NCI-H524 treated with DMSO at 0.1 percent for 48 hours (cell line): ENCODE measurements at places on chromosomes 4 and X.

DNA sequence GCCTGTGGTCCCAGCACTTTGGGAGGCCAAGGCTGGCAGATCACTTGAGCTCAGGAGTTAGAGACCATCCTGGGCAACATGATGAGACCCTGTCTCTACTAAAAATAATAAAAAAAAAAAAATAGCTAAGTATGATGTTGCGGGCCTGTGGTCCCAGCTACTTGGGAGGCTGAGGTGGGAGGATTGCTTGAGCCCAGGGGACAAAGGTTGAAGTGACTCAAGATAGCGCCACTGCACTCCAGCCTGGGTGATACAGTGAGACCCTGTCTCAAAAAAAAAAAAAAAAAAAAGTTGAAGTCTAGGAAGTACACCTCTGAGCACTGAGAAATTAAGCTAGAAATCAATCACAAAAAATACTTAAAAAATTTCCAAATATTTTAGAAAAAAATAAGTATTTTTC, 86.5 kb downstream of the FRAS1 start:
- DNase-seq: no peak

DNA sequence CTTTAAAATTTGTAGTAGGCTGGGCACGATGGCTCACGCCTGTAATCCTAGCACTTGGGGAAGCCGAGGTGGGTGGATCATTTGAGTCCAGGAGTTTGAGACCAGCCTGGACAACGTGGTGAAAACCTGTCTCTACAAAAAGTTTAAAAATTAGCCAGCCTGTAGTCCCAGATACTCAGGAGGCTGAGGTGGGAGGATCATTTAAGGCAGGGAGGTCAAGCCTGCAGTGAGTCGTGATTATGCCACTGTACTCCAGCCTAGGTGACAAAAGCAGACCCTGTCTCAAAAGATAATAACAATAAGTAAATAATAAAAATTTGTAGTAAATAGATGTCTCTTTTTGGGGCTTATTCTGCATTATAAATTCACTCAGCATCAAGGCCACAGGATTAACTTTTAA, 118.5 kb downstream of the IRF2 start:
- no peak for DNase-seq

GRCh38 chr4:48255072-48255958, 14.3 kb downstream of the TEC start:
- no peak for DNase-seq

DNA sequence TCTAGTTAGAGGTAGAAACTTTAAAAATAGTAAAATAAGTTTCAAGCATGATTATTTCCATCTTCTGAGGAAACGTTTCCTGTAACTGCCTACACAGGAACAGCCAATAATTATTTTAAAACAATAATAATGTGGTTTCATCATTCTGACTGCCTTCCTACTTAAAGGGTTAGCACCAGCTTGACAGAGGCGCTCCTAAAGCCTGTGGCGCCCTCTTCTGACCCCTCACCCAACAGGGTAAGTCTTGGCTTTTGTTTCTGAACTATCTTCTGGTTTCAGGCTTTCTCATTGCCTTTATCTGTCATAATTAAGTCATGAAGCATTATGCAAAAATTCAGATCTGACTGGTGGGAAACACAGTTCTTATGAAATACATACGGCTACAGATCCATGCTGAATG, 96.7 kb downstream of the ITM2A start:
- no peak for DNase-seq

GRCh38 chrX:34371754-34372153, 239.6 kb upstream of the FAM47A start:
- DNase-seq: no peak

- no peak for DNase-seq
Observed at GRCh38 chrX:150873616-150874015, 24.9 kb downstream of the CD99L2 start.

- DNase-seq: no peak
Observed at GRCh38 chrX:24395775-24396174, 35.3 kb downstream of the SUPT20HL1 start.

GRCh38 chr4:74042681-74043080, 4.2 kb upstream of the CXCL3 start:
- no peak for DNase-seq

- DNase-seq: no peak
Observed at GRCh38 chrX:130552444-130553073, 150.8 kb downstream of the RBMX2 start.

DNA sequence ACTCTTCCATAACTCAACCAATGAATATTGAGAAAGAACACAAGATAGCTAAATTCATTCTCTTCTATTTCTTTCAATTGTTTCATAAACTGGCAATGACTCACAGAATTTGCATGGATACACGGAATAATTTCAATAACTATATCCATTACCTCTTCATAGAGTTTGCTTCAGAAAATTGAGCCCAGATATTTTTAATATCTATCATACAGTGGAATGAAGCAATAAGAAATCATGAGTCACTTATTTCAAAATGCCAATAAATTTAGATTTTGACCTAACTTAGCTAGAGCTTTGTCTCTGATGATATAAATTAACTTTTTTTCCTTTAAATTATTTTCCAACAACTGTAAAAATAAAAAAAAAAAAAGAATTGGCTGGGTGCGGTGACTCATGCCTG, 22.2 kb upstream of the MANBA start:
- DNase-seq: no peak

GRCh38 chr4:145298885-145299284, 118.5 kb upstream of the OTUD4 start:
- no peak for DNase-seq

- DNase-seq: no peak
Observed at GRCh38 chr4:174592985-174593335, 70.7 kb upstream of the HPGD start.

DNA sequence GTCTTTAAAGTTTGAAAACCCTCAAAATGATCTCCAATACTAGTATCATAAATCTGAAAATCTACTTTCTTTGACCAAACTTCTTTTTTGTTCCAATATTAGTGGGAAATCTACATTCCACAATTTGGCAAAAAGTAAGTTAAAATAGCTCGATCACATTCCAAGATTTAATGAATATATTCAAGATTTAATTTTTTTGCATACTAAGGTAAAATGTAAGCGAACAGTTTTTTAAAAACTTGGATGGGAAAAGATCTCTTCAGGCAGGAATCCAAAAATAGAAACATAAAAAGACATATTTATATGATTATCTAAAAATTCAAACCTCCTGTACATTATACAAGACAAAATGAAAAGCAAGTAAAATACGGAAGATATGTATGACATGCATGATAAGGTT, 31.2 kb downstream of the CNOT6L start:
- DNase-seq: no peak

DNA sequence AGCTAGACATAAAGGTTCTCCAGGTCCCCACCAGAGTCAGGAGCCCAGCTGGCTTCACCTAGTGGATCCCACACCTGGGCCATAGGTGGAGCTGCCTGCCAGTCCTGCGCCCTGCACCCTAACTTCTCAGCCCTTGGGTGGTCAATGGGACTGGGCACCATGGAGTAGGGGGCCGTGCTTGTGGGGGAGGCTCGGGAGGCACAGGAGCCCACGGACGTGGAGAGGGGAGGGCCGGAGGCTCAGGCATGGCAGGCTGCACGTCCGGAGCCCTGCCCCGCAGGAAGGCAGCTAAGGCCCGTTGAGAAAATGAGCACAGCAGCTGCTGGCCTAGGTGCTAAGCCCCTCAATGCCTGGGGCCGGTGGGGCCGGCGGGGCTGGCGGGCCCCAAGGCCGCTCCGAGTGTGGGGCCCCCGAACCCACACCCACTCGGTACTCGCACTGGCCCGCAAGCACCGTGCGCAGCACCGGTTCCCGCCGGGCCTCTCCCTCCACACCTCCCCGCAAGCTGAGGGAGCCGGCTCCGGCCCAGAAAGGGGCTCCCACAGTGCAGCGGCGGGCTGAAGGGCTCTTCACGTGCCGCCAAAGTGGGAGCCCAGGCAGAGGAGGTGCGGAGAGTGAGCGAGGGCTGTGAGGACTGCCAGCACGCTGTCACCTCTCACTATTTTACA, 291.1 kb downstream of the KLHL4 start:
- no peak for DNase-seq

DNA sequence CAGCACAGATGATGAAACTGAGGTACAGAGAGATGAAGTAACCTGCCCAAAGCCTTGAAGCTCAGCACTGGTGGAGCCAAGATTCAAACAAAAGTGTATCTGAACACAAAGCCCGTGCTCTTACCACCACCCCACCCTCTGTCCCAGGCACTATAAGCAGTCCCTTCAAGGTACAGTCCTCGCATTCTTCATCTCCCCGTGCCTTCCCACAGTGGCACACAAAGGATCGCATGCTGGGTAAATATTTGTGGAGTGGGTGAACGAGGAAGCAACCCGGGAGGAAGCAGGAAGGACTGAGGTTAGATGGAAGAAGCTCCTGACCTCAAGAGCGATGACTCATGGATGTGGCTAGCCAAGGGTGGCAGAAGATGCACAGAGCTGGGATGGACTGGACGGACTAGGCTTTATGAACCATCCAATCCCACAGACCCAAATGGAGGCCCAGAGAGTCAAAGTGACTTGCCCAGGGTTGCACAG, 18.4 kb downstream of the IQSEC2 start:
- DNase-seq: no peak

GRCh38 chrX:125954236-125954635, 211.9 kb downstream of the DCAF12L2 start:
- DNase-seq: no peak

DNA sequence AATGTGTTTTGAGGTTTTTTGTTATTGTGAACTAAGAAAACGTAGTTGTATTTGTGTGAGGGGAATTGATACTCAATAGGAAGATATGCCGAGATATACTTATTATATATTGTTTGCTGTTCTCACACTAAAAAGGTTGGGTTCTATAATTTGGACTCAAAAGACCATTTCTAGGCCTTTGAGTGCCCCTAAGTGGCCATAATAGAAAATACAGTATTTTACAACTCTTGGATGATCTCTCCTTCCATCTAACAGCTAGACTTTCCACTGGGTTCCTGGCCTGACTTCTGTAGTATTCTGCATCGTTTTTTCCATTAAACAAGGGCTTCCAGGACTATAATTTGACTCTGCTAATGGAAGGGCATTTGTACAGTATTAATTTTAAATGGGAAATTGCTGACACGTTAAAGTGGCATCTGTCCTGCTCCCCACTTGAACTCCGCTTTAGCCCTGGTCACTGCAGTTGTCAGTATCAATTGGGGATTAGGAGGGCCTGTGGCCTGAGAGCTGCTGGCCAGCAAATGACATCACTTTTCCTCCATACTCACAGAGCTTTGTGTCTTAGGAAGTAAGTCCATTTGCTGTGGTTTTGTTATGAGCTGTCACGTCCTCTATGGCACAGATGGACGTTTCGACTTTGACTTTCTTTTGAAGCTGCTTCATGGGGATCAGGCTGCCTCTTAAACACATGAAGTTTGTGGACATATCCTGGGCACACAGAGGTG, 176.9 kb downstream of the SLIT2 start:
- no peak for DNase-seq

DNA sequence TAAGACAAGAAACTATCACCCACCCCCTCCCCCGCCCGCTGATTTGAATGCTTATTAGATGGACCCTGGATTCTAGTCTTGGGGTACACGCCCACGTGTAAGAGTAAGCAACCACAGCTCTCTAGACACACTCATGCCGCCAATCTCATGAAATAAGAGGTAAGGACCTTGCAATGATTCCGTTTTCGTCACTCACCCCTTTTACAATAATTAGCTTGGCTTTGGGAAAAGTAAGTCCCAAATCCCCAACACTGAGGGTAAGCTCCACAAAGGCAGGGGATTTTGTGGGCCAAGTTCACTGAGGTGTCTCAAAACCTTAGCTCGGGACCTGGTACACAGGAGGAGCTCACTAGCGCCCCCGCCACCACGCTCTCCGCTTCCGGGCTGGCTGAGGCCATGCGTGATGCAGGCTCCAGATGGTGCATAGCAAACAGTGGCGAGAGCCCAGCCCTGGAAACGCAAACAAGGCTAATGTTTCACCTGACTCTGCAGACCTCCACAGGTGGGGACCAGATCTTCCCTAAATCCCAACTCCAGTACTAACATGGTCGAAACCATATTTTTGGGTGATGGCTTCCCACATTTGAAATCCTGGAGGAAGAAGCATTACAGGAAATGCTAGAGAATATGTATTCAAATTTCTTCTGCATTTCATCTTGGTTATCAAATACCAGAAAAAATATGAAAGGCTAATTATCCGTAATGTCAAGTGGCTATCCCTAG, 4.1 kb downstream of the PLAC8 start:
- peak; percentile 55 for DNase-seq

DNA sequence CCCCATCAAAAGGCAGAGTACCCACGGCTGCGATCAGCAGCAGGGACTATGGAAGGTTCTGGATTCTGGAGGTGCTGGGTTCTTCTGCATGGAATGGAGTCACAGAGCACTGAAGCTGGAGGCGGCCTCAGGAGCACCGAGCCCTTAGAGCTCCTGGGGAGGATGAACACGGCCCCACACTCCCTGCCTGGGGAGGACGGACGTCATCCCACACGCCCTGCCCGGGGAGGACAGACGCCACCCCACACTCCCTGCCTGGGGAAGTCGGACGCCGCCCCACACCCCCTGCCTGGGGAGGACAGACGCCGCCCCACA, 9.9 kb downstream of the LRPAP1 start:
- no peak for DNase-seq

DNA sequence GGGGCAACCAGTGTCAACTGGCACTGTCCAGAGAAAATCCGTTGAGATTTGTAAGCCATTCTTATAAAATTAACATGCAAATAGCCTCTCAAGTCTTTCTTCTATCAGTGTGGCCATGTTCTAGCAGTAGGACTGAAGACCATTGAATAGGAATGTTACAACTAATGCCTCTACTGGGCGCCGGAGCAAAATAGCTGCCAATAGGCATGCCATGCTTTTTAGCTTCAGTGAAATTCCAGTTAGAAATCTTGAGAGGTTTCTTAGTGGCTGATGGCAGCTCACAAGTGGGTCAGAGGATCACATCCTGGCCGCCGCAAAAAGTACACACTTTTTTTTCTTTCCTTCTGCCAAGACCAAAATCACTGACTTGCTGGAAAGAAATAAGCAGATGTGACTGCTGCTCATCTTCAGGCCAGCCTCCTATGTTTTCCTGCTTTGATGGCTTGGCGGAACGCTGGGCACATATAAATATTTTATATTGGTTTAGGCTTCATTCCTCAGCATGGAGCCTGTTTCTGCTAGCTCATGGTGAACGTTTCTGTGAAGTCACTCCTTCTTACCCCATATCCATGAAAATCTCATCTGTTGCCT, 293.1 kb downstream of the TENM3 start:
- no peak for DNase-seq

DNA sequence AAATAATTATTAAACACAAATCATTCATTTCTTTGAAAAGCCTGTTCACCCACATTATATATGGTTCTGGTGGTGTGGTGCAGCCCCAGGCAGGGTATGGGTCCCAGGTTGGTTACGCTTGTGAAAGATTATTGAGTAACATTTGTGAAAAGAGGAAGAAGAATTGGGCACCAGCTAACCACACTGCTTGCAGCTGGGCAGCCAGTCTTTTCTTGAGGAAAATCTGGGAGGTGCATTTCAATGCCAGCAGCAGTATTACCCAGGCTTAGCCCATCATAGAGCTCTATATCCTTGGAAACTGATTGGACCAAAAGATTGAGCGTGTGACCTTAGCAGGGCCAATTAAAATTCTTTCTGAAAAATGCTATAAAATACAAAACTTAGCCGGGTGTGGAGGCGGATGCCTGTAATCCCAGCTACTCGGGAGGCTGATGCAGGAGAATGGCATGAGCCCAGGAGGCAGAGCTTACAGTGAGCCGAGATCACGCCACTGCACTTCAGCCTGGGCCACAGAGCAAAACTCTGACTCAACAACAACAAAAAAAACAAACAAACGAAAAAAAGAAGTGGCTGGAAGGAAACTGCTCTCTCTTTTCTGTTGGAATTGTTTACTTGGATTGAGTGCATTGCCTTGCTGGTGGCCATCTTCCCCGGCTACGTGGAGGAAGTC, 9.7 kb upstream of the PLAC8 start:
- DNase-seq: no peak
